Stimulated activated CD4-positive, alpha-beta T cell treated with anti-CD3 and anti-CD28 coated beads, Interleukin-12 subunit alpha, Interleukin-12 subunit beta, amount 100 ng/mL, for 24 hours (primary cell): ENCODE measurements at places on chromosomes 6 and 20.

- no peak for DNase-seq
These were observed 164.7 kb upstream of the CHD6 start for GRCh38 chr20:41782730-41783406.

DNA sequence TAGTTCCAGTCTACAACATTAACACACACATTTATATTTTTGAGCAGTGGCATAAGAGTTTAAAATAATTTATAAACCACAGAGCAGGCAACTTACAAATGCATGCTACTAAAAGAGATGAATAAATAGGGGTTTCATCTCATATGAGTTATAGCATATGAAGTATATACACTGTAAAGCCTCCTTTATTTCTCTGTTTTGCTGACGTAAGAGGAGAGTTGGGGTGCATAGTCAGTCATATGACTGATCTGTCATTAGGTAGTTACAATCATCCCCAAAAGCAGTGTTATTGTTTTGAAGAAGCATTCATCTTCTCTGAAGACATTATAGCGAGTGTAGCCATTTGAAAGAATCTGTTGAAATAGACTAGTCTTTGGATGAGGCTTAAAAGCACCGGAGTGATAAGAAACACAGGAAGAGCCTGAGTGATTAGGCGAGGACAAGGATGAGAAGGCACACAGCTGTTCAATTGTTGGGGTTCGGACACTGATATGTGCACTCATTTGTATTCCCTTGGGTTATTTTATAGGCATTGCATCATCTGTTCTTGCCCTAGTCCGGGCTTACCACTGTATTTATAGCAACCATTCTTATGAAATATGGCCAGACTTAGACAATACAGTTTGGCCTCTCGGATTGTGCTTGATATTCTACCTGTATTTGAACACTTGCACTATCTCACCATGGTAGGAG lies 325.7 kb downstream of the SAMD5 start:
- DNase-seq, result no peak

DNA sequence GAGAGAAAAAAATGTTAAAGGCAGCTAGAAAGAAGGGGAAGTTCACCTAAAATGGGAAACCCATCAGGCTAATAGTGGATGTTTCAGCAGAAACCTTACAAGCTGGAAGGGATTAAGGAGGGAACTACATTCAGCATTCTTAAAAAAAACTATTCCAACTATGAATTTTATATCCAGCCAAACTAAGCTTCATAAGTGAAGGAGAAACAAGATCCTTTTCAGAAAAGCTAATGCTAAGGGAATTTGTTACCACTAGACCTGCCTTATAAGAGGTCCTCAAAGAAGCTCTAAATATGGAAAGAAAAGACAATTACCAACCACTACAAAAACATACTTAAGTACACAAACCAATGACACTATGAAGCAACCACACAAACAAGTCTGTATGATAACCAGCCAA lies 59.2 kb upstream of the SLC35F1 start:
- DNase-seq, result no peak

DNA sequence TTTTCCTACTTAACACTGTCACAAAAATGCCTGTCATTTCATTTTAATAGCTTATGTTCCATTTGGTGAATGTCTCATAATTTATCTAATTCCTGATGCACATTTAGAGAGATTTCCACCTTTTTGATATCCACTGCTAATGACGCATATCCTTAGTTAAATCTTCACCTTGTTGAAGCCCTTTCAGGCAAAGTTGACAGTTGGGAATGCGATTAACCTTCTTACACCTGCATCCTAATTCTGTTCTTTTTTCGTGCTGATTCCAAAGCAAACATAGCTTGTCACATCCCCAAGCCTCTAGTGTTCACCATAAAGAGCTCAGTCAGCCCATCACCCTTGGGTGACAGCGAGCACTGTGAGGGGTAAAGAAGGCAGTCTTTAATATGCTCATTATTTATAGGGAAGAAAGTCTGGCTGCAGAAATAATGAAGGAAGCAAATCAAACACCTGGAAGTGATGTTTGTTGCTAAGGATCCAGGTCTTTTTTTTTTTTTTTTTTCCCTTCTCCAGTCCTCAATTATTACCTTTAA lies 205.6 kb downstream of the DTNBP1 start:
- no peak for DNase-seq

GRCh38 chr6:90385759-90386313 lies 89.2 kb upstream of the BACH2 start:
- no peak for DNase-seq

DNA sequence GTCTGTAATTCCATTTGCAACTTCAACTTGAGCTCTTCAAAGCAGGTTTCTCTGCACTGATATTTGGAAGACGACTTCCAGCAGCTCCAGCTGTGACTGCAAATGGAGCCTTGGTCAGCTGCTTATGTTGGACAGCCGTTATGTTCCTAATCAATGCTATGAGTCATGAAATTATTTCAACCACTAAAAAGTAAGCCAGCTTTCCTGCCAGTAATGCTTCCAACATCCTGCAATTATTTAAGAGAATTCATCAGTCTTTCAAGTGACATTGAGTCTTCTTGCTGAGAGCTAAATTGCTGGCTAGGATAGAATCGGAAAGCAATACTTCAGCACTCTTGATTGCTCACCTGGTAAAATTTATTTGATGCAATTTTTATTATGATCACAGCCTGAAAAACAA lies 375.7 kb downstream of the MMUT start:
- DNase-seq, result no peak

DNA sequence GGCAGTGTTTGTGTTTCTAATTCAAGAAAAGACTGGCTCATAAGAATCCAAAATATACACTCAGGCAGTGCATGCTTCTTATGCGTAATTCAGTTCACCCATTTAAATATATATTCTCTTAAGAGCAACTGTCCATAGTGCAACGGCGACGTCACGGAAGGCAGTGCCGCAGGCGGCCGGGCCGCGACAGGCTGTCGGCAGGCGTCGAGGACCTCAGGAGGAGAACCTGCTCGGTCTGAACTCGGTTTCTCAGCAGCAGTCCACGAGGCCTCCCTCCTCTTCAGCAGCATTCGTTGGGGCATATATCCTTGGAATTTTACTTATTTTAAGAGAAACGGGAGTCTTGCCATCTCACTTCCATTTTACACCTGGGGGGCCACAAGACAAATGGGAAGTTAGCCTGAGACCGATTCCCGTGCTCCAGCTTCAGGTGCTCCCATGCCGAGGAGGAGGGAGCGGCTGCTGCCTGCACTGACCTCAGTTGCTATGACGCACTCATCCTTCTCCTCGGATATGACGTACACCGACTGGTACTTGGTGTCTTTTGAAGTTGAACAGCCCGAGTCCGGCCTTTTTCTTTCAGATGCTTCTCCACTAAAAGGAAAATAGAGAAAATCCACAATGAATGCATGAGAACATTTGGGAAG lies 8.2 kb downstream of the DLL1 start:
- no peak for DNase-seq

DNA sequence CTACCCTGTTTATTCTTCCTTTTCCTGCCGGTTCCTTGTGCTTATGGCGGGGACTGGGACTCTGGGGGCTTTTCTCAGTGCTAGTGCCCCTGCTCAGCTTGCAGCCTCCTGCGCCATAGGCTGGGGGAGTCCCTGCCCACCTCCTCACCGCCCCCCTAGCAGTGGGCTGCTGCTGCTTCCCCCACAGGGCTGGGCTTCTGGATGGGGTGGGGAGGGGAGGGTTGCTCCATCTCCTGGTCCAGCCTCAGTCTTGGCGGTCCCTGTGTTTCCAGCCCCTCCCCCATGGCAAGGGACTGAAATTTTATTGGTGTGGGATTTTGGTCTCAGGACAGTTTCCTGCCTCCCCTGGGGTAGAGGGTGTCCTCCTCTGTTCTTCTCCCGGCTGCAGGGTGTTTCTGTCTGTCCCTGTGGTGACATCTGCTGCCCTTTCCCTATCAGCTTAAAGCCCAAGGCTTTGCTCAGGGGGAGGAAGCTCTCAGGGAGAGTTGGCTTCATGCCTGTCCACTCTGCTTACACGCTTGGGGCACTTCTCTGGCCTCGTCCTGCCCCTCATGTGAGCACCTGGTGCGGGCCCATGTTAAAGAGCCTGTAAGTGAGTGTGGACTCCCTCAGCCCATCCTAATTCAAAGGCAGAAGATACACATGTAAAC lies 100.6 kb downstream of the HIVEP1 start:
- no peak for DNase-seq

GRCh38 chr20:1657556-1658334 lies at the start of gene SIRPG:
Gene SIRPG (minus strand): TSS chr20:1657779. CDS start chr20:1657714, 65 bp downstream.
- no peak for DNase-seq

- DNase-seq, result no peak
These were observed 363.8 kb downstream of the CBLN4 start for GRCh38 chr20:55641497-55641896.

DNA sequence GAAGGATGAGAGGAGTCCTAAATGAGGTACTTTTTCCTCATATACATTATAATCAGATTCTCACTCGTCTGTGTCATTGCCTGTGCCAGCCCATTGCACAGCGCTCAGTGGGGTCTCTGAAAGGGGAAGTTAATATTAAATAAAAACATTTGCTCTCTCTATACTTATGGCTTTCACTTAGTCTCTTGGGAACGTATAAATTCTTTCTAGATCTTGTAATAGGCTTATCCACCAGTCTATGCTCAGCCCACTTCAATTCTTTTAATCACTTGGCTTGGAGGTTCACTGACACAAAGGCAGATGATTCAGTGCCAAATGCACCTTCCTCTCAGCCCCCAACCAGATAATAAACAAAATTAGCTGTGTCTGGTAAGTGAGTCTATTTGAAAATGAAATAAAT lies 164.3 kb upstream of the OGFRL1 start:
- DNase-seq, result no peak

DNA sequence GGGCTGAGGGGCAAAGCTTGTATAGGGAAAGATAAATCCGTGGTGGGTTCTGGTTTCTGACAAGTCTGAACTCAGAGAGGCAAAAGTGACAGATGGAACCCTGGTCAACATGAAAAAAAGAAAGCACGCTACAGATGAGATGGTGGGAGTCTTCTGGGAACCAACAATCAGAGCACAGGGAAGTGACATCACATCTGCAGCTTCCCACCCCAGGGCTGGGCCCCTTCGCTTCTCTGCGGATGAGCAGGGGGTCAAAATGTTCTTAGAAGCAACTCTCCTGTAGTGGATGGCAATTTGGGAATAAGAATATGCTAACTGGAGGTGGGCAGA lies 129.2 kb upstream of the AKAP12 start:
- no peak for DNase-seq

DNA sequence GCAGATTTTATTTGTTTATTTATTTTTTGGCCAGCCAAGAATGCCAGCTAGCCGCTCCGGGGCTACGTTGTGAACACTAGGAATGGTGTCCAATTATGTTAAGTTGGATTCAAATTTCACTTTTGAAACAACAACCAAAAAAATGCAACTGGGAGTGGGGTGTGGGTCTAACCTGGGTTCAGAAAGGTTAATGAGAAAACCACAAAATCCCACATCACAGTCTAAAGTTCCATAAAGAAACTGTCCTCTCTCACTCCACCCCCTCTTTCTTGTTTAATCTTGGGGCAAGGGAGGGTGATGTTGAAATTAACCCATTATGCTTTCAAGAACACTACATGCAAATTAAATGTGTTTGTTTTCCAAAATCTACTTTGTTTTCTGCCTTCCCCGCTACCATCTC lies 77.2 kb downstream of the LINC00237 start:
- no peak for DNase-seq

- DNase-seq, result no peak
These were observed 374.8 kb downstream of the QKI start for GRCh38 chr6:163789199-163789810.

DNA sequence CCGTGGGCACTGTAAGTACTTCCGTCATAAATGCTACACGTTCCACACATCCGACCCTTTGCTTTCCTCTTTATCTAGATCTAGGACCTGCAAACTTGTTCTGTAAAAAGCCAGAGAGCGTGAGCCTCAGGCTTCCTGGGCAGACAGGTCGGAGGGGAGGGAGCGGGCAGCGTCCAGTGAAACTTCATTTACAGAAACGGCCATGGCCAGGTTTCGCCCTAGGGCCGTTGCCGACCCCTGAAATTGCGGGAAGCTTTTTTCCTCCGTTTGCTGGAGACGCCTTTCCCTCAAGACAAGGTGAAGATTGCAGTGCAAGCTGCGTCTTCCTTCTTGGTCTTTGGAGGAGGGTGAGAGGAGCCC lies 155.4 kb downstream of the DLL1 start:
- DNase-seq, result no peak

- no peak for DNase-seq
These were observed 39.9 kb upstream of the TAB2 start for GRCh38 chr6:149277621-149278020.

- no peak for DNase-seq
These were observed 73.3 kb upstream of the SGK1 start for GRCh38 chr6:134391205-134391604.

- DNase-seq, result no peak
These were observed 92.7 kb upstream of the ARMC2 start for GRCh38 chr6:108755257-108756240.

GRCh38 chr6:98487612-98488011 lies 346.8 kb upstream of the POU3F2 start:
- DNase-seq, result no peak

GRCh38 chr6:79536585-79536953 lies 661 bp downstream of the LCA5 start:
- DNase-seq, result no peak

DNA sequence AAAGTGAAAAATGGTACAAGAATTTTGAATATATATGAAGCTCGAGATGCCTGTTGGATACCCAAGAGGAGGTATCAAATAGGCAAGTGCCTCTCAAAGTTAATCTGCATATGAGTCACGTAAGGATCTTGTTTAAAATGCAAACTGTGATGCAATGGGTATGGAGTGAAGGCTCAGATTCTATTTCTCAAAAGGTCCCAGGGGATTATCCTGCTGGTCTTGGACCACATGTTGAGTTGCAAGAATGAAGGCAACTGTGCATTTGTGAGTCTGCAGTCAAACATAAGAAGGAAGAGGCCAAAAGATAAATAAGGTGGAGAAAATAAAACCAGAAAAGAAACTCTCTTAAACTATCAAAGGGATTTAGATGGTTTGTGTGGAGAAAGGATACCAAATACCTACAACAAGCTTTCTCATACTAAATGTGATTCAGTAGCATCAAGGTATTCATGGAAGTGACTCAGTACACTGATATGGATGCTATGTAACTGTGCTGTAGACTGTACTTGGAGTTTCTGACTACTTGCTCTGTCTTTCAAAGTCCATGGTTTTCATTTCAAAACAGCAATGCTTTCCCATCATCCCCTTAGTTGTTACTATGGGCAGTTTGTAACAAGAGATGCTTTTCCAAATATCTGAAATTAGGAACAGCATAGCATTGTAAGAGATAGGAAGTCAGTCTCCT lies 106.3 kb downstream of the GFRAL start:
- DNase-seq, result no peak

GRCh38 chr6:148347441-148348054 lies 4.9 kb downstream of the SASH1 start:
- no peak for DNase-seq

DNA sequence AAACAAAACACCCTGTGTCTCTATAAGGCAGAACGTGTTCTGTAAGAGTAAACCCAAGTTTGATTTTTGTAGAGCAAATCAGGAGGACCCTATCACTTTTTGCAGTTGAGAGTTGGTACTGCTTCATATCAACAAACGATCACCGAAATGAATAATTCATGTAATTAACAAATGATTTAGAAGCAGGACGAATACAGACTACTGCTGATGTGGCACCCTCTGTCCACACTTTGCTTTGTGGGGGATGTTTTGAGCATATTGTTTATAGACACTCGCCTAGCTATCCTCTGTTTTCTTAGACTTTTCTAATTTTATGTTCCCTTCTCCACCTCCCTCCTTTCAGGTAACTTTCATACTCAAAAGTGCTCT lies 1.5 kb downstream of the CD2AP start:
- DNase-seq, result no peak
